Vagina (tissue), 2 donors: ENCODE measurements at places on chromosomes 5 and 9. TPM values are rescaled to one million over a fixed set of nuclear protein-coding genes. Genes with fewer than 3 reads are reported as not detected.

Gene CLINT1
- 126 TPM for total RNA-seq

Gene TMEM252
- not detected for total RNA-seq

Gene SLC23A1
- total RNA-seq, result not detected

Gene NUTM2G
- total RNA-seq, result not detected

Gene GABRA1
- total RNA-seq, result not detected

DNA sequence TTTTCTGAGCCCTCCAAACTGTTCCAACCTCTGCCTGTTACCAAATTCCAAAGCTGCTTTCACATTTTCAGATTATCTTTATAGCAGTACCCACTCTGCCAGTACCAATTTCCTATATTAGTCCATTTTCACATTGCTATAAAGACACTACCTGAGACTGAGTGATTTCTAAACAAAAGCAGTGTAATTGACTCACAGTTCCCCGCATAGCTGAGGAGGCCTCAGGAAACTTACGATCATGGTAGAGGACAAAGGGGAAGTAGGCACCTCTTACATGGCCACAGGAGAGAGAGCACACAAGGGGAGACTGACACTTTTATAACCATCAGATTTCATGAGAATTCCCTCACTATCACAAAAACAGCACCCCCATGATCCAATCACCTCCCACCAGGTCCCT is 105.0 kb downstream of the DTWD2 start:
- DNase-seq, result no peak

- DNase-seq, result no peak
Observed at GRCh38 chr5:42583322-42583721, 160.1 kb downstream of the GHR start.

- DNase-seq, result no peak
Observed at GRCh38 chr5:59722874-59723273, 170.7 kb downstream of the PDE4D start.

- DNase-seq, result no peak
Observed at GRCh38 chr5:55997742-55998351, 3.1 kb upstream of the IL6ST start.

- DNase-seq, result no peak
Observed at GRCh38 chr9:136057236-136058081, 37.6 kb downstream of the NACC2 start.

DNA sequence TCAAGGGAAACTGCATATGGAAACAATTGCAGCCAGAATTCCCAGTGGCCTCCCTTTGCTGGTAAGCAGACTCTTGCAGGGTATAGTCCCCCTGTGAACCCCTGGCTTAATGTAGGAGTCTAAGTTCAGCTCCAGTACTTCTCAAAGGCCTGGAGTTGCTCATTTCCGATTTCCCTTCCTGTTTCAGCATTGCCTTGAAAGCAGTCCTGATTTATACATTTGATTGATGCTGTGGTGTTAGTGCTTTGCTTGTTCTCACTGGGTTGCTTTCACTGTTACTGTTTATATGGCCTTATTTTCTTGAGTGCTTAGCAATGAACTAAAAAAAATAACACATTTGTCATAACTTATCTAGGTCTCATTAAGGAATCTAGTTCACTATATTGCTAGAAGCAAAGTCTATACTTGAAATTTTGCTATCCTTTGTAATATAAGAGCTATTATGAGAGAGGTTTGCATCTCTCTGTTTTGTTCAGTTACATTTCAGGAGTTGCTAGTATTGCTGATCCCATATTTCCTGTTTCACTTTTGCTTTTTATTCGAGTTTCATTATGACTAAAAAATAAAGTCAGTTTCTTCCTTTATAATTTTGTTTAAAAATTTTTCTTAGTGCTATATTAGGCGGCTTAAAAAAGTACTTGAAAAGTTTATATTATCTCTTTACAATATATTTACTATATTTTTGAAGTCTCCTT is 122.4 kb upstream of the NMUR2 start:
- DNase-seq, result no peak

GRCh38 chr5:149824846-149825245 is 94.7 kb downstream of the PPARGC1B start:
- no peak for DNase-seq

GRCh38 chr9:5909976-5910375 is 19.3 kb downstream of the MLANA start:
- no peak for DNase-seq

GRCh38 chr9:134099123-134099761 is 31.4 kb upstream of the BRD3 start:
- no peak for DNase-seq

DNA sequence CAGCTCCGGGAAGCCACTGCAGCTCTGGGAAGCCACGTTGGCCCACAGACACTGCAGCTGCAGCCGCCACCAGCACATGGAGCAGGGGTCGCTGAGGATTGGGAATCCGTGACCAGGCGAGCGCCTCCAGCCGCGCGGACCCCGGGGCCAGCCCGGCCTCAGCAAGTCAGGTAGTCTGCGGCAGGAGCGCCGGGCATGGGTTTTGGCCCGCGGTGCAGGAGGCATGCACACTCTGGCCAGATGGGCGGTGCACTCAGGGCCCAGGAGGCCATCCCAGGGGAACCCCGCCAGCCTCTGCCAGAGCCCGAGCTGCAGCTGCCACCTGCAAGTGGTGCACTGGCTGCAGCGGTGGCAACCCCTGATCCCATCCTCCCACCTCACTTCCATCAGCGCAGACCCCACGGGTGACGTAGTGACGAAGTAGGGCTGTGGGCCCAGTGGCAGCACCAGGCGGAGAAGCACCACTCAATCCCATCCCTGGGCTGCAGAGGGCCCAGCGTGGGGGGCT is 368.3 kb upstream of the SPATA31A5 start:
- DNase-seq, result no peak

DNA sequence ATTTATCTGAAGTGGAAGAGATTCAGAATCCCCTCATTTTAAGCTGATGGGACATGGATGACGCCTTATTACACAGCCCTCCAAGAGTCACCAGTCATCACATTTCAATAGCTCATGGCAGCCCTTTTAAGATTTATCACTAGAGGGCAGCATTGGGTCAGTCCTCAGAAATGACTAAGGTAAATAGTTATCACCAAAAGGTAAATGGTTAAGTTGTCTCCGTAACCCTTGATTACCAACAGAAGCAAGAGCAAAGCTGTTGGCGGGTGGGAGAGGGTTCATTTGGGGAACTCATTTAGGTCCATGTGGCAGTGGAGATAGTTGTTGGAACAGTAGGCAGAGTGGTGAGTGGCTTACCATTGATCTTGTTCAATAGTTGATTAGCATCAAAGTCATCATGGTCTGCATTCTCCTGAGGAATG is 12.0 kb upstream of the C9 start:
- DNase-seq, result no peak

GRCh38 chr5:75663579-75664284 is 52.5 kb downstream of the ANKDD1B start:
- no peak for DNase-seq

- DNase-seq, result no peak
Observed at GRCh38 chr5:151695464-151695863, 8.7 kb upstream of the SPARC start.

- DNase-seq, result no peak
Observed at GRCh38 chr9:2679011-2679410, 38.3 kb upstream of the KCNV2 start.
